NCI-H1105 (cell line): ENCODE measurements at places on chromosomes 12 and 14.

DNA sequence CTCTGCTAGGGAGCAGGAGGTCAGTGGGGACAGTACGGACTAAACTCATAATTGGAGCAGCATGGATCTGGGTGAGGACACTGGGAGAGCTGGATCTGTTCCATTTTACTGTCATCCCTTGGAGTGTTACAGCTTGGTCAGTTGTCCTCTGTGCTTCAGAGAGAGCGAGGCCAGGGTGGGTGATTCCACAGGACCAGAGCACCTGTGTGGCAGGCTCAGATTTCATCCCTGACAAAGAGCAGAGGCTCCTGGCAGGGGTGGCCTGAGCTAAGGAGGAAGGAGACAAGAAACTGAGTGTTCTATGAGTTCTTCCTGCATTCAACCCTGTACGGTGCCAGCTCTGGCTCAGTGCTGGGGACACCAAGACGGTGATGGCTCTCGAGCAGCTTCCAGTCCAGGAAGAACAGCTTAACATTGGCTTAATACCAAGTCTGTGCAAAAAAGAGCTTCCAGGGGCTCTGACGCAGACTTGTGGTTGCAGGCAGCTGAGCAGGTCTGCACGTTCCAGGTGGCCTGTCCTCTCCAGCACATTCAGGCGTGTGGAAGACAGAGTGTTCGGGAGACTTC, 8.4 kb upstream of the PGF start:
- no peak for DNase-seq

DNA sequence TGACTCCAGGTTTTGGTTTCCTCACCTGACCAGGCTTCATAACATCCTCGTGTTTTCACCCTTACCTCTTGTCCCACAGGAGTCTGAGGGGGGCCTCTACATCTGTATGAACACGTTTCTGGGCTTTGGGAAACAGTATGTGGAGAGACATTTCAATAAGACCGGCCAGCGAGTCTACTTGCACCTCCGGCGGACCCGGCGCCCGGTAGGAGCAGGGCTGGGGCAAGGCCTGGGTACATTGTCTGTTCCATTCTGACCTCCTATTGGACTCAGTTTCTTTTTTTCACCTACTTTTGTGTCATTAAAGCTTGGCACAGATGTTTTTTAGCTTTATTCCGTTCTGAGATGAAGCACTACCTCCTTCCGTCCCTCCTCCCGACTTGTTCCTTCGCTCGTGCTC, 3.4 kb downstream of the USP5 start:
- DNase-seq: no peak

DNA sequence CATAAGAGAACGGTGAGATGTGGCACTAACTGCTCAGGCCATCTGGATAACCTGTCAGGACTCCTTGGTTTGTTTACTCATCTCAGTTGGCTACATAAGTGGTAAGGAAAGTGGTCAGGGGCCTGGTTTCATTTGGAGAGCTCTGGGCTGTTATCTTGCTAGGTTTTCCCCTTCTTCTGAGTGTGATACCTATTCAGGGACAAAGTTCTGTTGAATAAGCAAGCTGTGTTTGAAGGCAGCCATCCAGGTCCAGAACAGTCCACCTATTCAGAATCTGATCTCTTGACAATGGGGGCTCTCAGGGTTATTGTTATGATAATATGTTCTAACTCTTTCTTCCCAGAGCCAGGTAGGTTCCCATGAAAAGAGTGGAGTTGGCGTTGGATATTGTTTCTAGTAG, 194.9 kb downstream of the PAH start:
- no peak for DNase-seq

DNA sequence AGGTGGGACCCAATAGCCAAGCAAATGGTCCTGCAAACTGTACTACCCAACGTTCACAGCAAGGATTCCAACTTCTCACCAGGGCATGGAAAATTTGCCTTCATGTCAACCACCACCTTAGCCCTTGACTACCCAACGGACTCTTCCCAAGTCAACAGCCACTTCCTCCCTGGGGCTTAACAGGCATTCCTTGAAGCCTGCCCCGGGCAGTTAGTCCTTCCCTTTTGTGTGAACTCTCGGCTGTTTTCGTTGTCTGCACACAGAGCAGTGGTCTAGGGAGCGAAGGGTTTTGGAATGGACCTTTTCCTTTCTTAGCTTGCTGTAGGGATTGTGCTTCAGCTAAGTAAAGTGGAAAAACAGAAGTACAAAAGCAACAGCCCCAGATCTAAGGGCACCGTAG, 35.2 kb upstream of the TCL1B start:
- DNase-seq: no peak

DNA sequence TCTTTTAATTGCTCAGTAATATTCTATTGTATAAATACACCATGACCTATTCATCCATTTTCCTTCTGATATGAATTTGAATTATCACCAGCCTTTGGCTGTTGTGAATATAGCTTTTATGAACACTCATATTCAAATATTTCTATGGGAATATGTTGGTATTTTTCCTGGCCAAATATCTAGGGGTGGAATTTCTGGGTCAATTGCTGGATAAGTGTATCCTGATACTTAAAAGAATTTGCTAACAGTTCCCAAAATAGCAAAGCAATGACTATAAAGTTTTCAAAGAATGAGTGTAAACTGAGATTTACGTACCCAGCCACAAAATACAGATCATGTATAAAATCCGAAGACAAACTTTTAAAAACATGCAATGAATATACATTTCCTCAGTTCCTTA, 148.7 kb upstream of the CLEC14A start:
- no peak for DNase-seq

DNA sequence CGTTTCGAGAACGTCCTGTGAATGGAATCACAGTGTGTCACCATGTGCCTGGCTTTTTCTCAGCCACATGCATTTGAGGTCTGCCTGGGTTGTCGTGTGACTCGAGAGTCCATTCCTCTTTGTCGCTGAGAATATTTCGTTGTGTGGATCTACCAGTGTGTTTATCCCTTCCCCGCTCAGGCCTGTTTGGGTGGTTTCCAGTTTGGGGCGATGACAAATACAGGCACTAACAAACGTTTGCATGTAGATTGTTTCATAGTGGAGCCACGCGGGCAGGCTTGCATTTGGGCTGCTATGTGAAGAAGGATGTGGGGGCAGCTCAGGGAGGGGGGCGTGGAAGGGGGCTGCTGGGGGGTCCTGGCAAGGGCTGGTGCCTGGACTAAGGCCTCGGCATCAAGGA, 14.1 kb downstream of the RIN3 start:
- no peak for DNase-seq

DNA sequence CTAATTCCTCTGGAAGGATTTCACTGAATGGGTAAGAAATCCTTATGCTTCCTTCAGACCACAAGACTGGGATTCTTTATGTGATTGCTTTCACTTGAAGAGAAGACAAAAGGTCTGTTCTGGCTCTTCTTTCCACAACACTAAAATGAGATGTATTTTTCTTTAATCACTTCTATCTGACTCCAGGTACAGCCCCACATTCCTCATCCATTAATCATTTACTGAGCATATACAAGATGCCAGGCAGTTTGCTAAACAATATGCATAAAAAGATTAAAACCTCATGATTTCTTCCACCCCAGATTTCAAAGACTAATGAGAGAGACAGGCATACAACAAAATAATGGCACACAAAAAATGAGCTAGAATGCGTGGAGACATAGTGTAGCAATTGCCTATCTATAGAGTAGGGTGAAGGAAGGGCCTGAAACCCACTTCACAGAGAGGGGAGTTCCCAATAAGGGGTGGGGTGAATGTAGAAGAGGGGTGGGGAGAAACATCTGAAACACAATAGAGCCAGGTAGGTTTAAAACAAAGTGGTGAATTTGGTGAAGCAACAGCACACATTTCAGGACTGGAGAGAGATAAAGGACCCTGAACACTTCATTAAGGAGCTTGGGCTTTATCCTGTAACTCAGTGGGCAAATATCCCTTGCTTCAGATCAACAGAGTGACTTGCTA, 65.1 kb upstream of the PRB2 start:
- DNase-seq: no peak

- DNase-seq: peak; percentile 5
Observed at GRCh38 chr14:82710267-82710841, 1176.7 kb upstream of the SEL1L start.

- DNase-seq: no peak
Observed at GRCh38 chr12:59763835-59764234, 168.0 kb downstream of the SLC16A7 start.

DNA sequence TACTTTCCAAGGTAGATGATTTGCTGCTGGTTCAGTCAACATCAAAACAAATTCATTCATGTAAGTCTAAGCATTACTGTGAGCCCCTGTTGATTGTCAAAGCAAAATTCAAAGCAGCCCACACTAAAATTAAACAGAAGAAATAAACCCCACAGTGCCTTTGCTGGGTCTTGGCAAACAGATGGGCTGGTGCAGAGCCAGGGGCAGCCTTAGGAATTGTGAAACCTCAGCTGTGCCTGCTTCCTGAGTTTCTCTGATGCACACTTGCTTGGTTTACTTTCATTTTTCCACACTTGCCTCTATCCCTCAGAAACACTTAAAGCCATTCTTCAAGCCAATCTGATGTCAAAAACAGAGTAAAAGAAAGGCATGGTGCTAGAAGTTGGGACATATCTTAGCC, 6.6 kb upstream of the PLEKHG7 start:
- no peak for DNase-seq

DNA sequence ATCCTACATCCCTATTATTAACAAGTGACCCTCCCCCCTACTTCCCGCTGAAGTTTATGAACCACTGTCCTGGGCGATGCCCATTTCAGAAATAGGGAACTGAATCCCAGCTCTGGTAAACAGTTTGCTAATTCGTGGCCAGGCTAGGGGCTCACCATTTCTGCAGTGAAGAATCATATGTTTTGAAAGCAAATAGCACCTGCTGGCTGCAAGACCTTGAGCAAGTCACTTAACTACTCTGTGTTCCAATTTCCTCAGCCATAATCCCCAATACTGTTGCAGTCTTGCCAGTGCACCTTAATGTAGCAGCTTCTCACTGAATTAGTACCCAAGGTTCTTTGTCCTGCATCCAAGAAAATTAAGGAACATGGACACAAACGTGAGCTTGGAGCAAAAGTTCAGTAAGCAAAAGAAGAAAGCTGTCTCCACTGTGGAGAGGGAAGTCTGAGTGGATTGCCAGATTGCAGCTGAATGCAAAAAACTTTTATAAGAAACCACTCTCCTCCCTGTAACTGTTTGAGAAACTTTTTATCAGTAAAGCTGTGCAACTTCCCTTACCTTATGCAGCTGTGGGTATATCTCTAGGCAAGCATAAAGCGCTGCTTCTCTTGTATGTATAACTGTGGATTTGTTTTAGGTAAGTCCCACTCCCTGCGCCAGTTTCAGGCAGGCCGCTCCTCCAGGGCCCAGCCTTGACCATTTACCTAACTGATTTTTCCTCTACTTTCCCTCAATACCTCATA, 824 bp downstream of the OAS1 start:
- no peak for DNase-seq

DNA sequence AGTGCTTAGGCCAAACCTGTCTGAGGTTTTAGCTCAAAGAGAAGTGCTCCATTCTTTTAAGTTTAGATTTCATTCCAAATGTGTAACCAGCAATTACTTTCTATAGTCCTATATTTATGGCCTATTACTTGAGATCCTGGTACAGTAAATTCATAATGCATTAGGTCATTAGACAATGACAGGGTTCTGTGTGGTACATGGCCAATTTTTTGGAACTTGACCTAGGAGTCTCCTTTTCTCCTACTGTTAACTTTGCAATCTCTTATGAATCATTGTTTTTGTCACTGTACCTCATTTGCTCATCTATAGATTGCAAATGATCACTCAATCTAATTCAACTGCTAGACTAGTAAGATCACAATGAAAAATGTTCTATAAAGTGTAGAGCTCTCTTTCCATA, 136.7 kb downstream of the PDE3A start:
- DNase-seq: no peak
